ENCODE measurements at places on chromosomes 6 and 20.
A peak's percentile ranks its signal among the peaks of the same experiment; 100 is the strongest.

DNA sequence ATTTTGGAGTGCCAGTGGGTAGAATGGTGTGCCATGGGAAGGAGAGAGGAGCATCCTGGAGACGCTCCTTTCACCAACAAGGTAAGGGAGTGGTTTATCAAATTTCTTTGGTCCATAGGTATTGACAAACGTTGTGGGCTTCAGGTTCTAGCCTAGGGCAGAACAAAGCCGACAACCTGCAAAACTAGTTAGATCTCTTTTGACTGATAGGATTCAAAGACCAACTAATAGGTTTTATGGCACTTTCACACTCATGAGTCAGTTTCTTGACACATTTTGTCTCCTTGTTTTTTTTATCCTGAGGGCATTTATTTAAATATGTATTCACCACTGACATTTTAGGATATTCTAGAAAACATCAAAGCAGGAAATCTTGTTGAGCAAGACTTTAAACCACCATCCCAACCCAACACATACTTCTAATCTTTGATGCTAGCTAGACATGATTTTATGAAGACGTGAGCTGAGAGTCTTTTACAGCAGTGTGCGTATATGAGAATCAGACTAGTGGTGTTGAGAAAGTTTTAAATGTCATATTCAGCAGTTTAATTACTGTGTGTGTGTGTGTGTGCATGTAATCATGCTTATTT lies 370.4 kb upstream of the HSF2 start:
- no peak for DNase-seq

DNA sequence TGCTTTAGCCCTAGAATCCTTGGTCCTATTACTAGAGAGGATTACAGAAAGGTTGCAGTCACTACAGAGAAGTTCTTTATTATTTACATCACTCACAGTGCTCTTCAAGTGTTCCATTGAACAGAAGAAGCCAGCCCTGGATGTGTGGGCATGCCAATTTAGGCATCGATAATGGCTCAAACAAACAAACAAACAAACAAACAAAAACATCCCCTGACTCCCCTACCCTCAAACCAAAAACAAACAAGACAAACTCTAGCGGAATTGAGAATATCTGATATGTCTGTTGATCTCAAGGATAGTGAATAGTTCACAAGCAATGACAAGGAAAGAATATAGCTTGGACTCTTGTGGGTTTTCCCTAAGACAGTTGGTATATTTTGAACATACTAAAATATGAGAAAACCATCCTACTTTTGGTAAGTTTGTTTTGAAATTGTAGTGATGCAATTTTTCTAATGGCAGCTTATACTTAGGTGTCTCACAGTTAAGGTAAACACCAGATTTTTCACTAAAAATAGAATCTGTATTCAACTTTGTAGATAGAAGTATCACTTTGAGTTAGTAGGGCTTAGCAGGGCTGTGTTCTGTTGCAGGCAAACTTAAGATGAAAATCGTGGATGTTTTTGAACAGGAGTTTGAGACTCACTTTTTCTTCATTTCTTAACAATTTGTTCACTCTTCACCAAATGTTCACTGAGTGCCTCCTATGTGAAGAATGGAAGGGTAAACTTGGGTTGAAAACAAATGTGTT lies 92.8 kb upstream of the FAM184A start:
- DNase-seq = no peak

DNA sequence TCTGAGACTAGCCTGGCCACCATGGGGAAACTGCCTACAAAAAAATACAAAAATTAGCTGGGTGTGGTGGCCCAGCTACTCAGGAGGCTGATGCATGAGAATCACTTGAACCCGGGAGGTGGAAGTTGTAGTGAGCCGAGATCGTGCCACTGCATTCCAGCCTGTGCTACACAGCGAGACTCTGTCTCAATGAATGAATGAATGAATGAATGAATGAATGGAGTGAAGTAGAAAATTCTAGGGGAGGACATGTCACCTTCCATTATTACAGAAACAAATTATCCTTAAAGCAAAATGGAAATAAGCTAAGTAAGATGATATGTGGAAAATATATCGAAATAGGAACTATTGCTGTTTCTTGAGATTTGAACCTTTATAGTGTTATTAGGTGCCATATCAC lies 2.9 kb upstream of the PNISR start:
- no peak for DNase-seq

DNA sequence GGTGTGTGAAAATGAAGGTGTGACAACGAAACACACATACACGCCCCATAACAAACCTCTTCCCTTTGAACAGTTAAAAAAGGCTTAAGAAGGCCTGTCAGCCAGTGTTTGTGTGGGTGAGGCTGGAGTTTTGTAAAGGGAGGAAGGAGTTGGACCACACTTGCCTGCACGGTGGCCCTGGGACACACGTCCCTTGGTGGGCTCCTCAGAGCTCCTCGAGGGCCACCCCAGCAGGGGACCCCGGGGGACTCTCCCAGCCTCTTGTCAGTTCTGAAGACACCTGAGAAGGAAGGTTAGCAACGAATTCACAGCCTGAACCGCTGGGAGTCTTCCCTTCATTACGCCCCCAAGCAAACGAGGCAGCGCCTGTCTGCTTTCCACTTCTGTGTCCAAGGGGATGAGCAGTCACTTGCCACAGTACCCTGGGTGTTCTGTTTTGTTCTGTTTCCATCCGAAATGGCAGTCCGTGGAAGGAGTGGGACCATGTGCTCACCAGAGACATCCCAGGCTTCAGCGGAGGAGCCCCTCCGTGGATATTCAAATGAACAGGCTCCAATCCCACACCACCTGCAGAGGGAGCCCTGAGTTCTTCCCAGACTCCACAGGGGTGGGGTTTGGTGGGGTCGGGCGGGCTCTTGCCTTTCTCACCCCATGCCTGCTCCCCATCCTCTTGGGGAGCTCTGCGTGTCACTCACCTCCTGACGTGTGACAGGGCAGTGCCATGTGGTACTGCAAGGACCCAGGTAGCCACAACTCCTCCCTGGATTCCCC lies 68.6 kb downstream of the NRN1 start:
- no peak for DNase-seq

- no peak for DNase-seq
These were observed 133.9 kb upstream of the PTPRT start for GRCh38 chr20:43323592-43323991.

DNA sequence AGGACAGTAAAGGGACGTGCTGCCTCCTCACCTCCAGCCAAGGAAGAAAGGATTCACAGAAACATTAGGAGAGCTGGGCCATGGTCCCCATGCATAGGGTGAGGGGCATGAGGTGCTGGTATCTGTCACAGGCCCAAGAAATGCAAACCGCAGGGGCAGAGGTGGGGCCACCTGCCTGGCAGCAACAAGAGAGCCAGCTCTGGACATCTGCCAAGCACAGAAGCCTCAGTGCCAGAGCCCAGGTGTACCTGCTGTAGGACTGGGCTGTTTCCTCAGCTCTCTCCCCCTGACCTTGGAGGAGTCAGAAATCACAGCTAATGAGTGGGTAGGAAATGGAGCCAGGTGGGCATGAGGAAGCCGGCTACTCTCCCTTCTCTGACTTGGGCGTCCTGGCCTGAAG lies 45.3 kb downstream of the SLC2A12 start:
- no peak for DNase-seq

- no peak for DNase-seq
These were observed 85.7 kb upstream of the AGPAT4 start for GRCh38 chr6:161359618-161359945.

GRCh38 chr6:74871757-74872156 lies 334.1 kb downstream of the COL12A1 start:
- DNase-seq = no peak

- no peak for DNase-seq
These were observed 42.6 kb downstream of the RBM38 start for GRCh38 chr20:57433657-57434389.

GRCh38 chr6:5302995-5303622 lies 41.8 kb downstream of the FARS2 start:
- no peak for DNase-seq

DNA sequence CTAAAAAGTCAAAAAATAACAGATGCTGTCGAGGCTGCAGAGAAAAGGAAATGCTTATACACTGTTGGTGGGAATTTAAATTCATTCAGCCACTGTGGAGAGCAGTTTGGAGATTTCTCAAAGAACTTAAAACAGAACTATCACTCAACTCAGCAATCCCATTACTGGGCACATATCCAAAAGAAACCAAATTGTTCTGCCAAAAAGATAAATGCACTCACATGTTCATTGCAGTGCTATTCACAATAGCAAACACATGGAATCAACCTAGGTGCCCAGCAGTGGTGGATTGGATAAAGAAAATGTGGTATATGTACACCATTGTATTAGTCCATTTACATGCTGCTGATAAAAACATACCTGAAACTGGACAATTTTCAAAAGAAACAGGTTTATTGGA lies 116.0 kb upstream of the VGLL2 start:
- DNase-seq = no peak

DNA sequence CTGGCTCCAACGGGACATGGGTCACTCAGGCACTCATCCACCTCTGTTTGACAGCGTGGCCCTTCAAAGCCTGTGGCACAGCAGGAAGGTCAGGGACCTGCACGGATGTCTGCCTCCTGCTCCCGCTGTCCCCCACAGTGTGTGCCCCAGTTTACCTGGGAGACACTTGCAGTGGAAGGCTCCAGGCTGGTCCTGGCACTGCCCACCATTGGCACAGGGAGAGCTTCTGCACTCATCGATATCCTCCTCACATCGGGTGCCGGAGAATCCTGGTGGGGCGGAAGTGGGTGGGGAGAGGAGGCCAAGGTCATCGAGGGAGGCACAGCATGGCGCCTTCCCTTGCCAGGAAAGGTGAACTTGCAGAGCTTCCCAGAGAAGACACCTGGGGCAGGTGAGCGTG lies 6.9 kb downstream of the NOTCH4 start:
- DNase-seq = no peak

- DNase-seq = no peak
These were observed 94.7 kb upstream of the SLC2A12 start for GRCh38 chr6:134147034-134147533.

- no peak for DNase-seq
These were observed 47.7 kb downstream of the ATXN1 start for GRCh38 chr6:16713597-16713996.

DNA sequence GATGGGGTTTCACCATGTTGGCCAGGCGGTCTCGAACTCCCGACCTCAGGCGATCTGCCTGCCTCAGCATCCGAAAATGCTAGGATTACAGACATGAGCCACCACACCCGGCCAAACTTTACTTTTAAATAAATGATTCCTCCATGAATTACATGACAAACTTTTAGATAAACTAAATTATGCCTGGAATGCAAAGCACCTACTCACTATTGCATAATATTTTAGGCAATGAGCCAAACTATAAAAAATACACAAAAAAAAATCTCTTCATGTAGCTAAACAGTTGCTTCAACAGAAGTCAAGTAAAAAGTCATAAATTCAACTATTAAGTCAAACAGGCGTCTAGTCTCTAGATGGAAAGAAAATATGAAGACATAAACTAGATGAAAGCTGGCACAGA lies 56.5 kb downstream of the PTPRK start:
- no peak for DNase-seq

DNA sequence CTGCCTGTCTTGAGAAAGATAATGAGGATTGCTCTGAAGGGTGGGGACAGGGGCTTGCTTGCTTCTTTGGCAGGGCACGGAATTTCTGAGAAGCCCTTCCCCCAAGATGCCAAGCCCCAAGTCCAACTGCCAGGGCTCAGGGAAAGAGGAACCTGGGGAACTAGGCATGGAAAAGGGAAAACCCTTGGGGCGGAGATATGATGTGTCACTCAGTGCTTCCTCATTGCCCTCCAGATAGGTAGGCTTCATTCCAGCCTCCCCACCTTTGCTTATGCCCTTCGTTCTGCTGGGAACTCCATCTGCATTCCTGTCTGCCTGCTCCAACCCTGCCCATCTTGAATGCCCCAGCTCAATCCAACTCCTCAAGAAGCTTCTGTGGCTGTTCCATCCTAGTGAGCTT lies 61.2 kb downstream of the VEGFA start:
- DNase-seq = no peak

DNA sequence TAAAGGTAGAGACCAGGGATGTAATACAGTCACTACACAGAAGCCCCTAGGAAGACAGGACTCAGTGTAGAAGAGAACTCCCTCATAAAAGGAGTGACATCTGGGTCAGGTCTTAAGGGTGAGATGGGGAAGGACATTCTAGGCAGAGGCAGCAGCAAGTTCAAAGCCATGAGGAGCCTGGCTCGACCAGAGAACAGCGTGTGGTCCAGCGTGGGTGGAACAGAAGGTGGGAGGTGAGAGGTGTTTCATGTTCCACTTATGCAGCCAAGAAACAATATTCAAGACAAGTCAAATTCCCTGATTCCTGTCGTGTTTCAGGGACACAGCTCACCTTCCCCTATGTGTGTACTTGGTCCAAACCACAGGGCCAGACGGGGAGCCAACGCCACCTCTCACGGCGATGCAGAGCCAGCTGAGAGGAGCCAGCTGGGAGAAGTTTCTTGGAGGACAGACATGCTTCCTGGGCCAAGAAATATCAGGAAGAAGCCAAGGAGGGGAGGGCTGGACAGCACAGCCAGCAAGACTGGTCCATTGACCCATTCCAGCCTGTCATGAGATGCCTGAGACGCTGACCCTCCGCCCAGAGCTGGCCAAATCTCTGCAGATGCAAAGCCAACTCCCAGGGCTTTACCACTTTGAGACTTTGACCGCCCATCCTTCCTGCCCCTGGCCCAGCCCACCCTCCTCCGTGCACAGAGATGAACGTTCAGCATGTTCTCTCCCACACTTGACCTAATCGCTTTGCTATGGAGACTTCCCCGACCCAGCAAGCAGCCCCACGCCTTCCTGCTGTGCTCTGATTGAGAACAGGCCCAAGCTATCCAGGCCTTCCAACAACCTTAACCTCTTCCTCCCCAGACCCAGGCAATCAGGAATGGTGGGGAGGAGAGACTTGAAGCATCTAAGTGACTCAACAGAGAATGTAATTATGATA lies 113.8 kb downstream of the PRND start:
- no peak for DNase-seq

- peak; percentile 85 for DNase-seq
These were observed 121.4 kb downstream of the KIF13A start for GRCh38 chr6:17865798-17866725.

DNA sequence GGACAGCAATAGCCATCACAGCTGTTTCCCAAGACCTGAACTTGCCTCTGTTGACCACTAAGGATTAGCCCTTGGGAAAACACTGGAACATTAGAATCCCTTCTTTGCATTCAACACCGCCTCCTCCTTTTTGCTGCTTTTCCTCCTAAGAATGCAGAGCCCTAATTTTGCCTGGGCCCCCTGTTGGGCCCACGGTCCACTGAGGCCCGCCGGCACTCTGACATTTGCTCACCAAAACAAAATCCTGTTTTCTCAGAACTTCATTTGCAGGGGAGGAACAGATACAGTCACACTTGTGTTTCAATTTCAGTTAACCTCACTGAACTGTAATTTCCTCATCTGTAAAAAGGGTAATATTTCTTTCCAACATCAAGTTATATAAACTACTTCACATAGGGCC lies 116.0 kb upstream of the JARID2 start:
- DNase-seq = no peak

- DNase-seq = no peak
These were observed 256.4 kb downstream of the TFAP2C start for GRCh38 chr20:56885521-56885920.

GRCh38 chr6:31723245-31723979 lies at the start of gene MPIG6B:
MPIG6B (plus strand) TSS chr6:31723373; CDS start chr6:31723384, 11 bp downstream.
- DNase-seq = no peak

Measured in cardiac septum (tissue), 1 donor.